ENCODE measurements at places on chromosomes 1 and 21.

- DNase-seq = no peak
Observed at GRCh38 chr1:27127419-27127818, 27.5 kb downstream of the SLC9A1 start.

- DNase-seq = no peak
Observed at GRCh38 chr1:110254604-110255391, 44.7 kb downstream of the KCNC4 start.

DNA sequence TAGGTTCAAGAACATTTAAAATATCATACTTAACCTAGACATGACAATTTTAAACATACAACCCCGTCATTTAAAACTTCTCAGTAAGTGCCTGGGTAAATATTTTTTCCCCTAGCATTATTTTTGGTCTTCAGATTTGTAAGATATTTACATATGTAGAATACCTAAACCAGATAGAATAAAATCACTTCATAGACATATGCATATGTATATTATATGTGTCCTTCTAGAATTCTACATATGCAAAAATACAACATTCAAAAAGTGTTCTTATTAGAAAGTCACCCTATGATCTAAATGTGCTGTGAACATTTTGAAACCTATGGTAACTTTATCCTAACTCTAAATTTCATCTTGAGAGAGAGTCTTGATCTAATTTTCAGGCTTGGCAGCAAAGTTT, 1467.0 kb upstream of the B3GALT2 start:
- DNase-seq = no peak

- no peak for DNase-seq
Observed at GRCh38 chr1:28111157-28111556, 22.7 kb upstream of the EYA3 start.

GRCh38 chr1:44293761-44294315, 61.2 kb downstream of the ERI3 start:
- no peak for DNase-seq

DNA sequence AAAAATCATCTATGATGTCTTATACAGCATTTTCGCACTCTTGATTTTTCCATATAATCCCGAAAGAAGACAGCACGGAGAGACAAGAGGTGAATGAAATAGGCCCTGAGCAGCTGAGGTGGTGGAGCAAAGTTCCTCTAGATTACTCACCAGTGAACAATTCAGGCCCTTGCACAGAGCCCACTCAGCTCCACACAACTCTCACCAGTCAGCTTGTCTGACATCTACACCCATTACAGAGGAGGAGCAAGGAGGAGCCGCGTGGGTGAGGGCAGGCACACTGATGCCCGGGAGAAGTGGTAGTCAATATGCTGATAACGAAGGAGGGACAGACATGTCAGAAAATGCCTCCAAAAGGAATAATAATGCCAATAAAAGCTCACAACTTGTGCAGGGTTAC, 59.9 kb downstream of the DNM3 start:
- DNase-seq = no peak

DNA sequence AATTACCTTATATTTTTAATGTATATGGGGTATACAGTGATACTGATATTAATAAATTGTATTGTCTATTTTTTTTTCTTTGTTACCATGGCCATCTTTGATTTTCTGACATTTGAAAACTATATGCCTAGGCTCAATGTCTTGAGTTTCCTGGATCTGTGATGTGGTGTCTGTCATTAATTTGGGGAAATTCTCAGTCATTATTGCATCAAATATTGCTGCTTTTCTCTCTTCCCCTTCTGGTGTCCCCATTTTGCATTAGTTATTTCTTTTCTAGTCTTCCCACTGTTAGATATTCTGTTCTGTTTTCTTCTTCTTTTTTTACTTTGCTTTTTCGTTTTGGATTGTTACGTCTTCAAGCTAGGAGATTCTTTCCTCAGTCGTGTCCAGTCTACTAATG, 33.8 kb downstream of the ZBTB40 start:
- no peak for DNase-seq
